ENCODE measurements at places on chromosomes 1 and 21.

- DNase-seq: no peak
These were observed 205.1 kb upstream of the RUNX1 start for GRCh38 chr21:35254006-35254764.

DNA sequence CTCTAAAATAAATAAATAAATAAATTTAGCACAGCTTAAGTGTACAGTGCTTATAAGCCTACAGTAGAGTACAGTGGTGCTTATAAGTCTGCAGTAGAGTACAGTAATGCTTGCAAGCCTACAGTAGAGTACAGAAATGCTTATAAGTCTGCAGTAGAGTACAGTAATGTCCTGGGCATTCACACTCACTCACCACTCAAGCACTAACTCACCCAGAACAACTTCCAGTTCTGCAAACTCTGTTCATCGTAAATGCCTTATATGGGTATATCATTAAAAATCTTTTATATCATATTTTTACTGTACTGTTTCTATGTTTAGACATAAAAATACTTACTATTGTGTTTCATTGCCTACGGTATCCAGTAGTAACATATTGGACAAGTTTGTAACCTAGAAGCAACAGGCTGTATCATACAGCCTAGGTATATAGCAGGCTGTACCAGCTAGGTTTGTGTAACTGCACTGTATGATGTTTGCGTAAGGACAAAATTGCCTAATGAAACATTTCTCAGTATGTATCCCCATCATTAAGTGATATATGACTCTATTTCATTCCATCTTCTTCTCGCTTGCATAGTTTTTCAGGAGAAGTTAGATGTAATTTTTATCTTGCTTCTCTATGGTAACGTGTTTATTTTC lies 14.0 kb upstream of the S100B start:
- DNase-seq: no peak

DNA sequence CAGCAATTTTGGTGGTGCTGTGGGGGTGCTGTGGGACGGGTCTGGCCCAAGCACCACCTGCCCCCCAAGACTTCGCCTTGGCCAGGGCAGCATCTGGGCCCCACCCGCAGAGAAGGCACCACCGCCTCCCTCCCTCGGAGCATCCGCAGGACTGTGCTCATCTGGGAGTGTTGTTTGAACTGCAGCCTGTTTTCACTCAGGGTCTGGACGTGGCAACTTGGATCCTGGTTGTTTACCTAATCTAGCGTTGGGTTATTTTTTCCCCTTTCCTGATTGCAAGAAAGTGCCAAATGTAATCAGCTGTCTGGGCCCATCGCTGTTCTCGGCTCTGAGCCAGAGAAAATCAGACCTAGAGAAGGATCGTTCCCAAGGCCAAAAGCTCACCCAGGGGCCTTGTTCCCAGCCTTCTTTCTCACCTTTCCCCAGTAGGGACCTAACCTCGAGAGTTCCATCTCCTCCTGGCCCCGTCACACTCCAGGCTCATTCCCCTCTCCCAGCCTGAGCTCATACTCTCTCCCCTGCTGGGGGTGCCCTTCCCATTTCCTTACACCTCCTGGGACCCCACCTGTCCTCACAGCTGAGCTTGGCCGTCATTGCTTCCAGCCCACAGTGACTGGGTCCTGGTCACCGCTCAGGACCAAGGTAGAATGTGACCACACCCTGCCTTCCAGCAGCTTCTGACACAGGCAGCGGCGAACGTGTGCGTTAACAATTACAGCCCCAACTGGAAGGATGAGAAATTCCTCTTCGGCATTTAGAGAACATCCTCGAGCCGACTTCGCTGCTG lies 72.0 kb upstream of the FAM20B start:
- DNase-seq: no peak

- no peak for DNase-seq
These were observed 349.6 kb downstream of the LMO4 start for GRCh38 chr1:87678266-87678665.

GRCh38 chr1:228884196-228884595 lies 148.9 kb downstream of the RHOU start:
- no peak for DNase-seq

DNA sequence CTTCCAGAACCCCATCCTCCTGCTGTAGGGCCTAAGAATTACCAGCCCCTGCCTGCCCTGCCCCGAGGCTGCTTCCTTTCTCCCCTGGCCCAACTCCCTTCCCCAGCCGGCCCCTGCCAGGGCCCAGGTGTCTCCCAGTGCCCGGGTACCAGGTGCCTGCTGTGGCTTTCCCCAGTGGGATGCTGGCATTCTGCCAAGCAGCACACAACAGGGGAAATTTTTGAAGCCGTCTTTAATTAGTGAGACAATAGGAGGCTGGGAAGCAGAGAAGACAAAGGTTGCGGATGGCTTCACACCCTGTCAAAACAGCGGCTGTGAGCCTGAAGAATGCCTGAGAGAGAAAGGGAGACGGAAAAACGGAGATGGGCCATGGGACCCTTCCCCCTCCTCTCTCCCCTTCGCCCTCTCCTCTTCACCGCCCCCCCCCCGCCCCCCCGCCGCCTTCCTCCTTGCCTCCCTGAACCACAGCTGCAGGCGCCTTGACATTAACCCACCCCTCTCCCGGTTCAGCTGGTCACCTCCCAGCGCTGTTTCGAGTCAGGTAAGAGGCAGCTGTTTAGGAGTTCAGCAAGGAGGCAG lies 33.6 kb downstream of the LRRN2 start:
- no peak for DNase-seq

GRCh38 chr1:169107603-169108208 lies 1.2 kb downstream of the ATP1B1 start:
- DNase-seq: no peak

All from HS-27A (cell line).